D341Med (cell line): ENCODE measurements at places on chromosomes 5 and 9.

DNA sequence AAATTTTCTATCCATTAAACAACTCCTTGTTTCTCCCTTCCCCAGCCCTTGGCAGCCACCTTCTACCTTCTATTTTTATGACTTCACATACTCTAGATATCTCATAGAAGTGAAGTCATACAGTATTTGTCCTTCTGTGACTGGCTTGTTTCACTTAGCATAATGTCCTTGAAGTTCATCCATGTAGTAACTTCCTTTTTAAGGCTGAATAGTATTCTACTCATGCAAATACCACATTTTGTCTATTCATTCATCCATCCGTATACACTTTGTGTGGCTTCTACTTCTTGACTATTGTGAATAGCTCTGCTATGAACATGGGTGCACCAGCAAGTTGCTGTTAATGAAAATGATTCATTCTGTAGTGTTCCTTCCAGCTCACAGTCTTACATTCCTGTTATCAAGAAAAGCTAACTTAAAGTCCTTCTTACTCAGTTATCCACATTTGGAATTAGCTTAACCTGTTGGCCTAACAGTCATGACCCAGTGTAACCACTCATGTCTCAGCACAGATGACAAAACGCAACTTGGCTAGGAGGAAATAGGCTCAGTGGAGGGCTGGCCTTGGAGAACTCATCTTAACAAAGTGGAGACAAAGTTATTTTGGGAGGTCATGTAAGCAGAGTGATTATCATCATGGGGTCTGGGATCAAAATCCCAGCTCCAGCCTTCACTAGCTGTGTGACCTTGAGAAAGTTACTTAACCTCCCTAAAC lies 129.7 kb upstream of the MAP3K1 start:
- DNase-seq, result no peak

DNA sequence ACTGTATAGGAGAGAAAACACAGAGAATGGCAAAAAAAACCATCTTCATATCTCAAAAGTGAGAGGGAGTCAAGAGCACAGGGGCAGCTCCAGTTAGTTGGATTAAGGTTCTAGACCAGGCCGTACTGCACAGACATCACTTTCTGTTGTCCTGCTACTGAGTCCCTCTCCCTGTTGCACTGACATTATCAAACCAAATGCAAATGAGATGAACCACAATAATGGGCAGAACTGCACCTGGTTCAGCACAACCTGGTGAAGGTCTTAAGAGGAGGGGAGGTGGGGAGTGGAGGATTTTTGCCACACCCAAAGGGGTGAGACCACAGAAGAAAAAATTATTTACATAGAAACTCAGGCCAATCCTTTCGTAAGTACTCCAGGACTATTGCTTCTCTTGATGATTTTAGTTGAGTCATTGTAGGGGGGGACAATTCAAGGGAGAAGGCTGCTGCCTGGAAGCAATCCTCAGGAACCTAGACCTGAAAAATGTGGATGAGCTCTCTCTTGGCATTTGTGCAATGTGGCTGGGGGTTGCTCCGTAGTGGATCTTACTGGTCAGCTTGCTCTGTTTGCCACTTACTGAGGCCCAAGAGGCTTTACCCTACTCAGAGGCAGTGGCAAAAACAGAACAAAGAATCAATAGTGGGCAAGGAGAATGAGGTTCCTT lies 94.5 kb upstream of the PPP1R2B start:
- DNase-seq, result no peak

DNA sequence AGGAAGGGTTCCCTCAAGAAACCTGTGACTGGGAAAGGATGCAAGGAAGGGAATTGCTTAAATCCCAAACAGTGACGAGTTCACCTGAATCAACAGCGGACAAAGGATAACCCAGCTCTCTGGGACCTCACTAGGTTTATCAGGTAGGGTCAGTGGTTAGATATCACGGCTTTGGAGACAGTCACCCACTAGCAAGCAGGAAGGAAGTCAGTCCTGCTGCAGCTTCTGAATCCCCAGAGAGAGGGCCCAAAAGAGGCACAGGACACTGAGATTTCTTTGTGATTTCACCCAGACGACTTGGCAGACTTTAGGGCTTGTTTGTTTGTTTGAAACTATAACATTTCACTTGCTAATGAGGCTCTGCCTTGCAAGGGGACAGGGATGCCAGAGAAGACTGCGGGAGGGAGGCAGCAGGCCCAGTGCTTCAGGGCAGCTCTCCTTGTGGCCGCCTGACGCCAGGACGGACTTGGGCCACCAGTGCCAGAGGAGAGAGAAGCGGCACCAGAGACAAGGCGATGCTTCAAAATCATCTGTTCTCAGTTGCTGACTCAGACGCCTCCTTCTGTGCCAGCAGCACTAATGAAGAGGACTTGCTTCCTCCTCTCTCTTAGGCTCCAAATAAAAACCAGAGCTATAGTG lies 275.6 kb upstream of the SLC30A5 start:
- no peak for DNase-seq

GRCh38 chr5:17019324-17019723 lies 83.2 kb upstream of the MYO10 start:
- DNase-seq, result no peak

DNA sequence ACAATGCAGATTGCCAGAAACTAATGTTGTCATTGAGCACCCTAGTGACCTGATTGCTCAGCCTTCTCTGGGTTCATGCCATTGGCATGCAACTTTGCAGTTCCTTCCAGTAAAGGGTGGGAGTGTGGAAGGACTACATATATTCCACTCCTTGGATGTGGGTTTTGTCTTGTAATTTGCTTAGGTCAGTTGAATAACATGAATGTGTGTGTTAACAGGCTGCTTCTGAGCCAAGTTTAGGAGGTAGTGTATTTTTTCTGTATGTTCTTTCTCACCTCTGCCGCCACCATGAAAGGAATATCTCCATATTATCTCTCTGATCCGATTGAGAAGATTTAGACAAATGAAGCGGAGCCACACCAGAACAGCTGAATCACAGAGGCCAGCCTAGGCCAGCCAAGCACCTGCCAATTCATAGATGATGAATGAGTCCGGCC lies 1929.6 kb upstream of the CDH6 start:
- no peak for DNase-seq

- DNase-seq, result no peak
Measured at GRCh38 chr9:81632599-81632998, 56.7 kb downstream of the TLE1 start.

- DNase-seq, result no peak
Measured at GRCh38 chr5:159566832-159567231, 236.5 kb upstream of the IL12B start.

DNA sequence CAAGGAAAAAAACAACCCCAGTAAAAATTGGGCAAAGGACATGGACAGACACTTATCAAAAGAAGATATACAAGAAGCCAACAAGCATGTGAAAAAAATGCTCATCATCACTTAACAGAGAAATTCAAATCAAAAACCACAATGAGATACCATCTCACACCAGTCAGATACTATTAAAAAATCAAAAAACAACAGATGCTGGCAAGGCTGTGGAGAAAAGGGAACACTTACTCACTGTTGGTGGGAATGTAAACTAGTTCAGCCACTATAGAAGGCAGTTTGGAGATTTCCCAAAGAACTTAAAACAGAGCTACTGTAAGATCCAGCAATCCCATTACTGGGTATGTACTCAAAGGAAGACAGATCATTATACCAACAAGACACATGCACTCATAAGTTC lies 157.4 kb downstream of the EDIL3 start:
- no peak for DNase-seq

DNA sequence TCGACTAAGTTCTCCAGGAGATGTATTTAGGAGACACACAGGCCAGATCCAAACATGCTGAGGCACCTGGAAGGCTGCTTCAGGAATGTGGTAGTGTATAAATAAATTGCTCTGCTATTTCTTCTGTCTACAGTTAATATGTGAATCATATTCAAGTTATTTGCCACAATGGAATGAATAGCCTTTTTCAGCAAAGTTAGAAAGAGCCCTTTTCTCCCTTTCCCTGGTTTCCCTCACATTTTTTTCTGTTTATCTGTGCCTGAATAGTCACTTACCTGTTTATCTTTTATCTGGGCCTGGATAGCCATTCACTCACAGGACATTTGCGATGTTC lies 44.1 kb upstream of the CLINT1 start:
- no peak for DNase-seq

- DNase-seq, result no peak
Measured at GRCh38 chr9:129080298-129080600, 662 bp upstream of the DOLPP1 start.

- DNase-seq, result no peak
Measured at GRCh38 chr5:174291162-174291561, 245.7 kb downstream of the NSG2 start.

DNA sequence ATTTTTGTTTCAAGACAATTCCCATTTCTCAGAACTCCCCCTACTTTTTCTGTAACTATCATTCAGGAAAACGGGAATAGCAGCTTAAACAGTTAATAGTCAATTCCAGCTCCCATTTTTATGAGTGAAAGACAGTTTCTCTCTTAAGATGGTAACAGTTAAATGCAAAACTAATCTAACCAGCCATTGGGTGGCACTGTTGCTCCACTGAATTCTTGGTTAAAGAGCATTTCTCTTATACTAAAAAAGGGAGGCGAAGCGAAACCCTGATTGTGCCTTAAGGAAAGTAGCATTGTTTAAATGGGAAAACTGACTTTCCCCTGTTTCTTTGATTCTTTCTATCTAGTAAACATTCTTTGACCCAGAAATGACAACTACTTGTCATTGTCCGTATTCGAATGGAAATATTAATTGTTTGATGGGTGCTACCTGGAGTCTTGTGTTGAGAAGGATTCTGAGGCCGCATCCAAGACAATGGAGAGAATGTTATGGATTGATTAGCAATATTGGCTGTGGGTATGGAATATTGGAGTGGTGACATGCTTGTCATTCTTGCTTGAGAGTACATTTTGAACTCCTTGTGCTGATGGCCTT lies 507.8 kb downstream of the MAT2B start:
- peak; percentile 34 for DNase-seq

- no peak for DNase-seq
Measured at GRCh38 chr5:158304607-158305006, 445.7 kb upstream of the CLINT1 start.

GRCh38 chr9:114021578-114021977 lies 56.5 kb downstream of the AMBP start:
- DNase-seq, result no peak

- DNase-seq, result peak; percentile 21
Measured at GRCh38 chr5:138874771-138875551, at the start of gene LRRTM2. Gene LRRTM2, minus strand, starts transcription at chr5:138875335. Its CDS starts 424 bp downstream, at chr5:138874911.

- DNase-seq, result no peak
Measured at GRCh38 chr5:29882036-29882435, 1311.5 kb upstream of the CDH6 start.

GRCh38 chr5:39475159-39475571 lies 50.4 kb upstream of the DAB2 start:
- DNase-seq, result no peak

- DNase-seq, result no peak
Measured at GRCh38 chr5:123527190-123527589, 15.2 kb downstream of the CSNK1G3 start.

DNA sequence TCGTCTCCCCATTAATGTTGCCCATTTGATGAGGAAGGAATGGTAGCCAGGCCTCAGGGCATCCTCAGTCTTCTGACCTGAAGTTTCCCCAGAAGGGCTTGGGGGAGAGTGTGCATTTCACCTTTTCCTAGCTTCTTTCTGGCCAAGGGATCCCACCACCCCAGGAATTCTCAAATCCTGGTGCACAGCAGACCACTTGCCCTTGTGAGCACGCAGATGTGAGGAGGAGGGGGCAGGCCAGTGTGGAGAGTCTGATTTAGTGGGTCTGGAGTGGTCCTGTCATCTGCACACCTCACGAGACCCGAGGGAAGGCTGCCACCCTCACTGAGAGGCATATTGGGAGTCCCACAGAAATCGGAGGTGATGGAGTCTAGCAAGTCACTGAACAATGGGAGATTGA lies 64.3 kb downstream of the CXXC5 start:
- DNase-seq, result no peak

- DNase-seq, result no peak
Measured at GRCh38 chr5:6408260-6408596, 29.9 kb upstream of the MED10 start.

DNA sequence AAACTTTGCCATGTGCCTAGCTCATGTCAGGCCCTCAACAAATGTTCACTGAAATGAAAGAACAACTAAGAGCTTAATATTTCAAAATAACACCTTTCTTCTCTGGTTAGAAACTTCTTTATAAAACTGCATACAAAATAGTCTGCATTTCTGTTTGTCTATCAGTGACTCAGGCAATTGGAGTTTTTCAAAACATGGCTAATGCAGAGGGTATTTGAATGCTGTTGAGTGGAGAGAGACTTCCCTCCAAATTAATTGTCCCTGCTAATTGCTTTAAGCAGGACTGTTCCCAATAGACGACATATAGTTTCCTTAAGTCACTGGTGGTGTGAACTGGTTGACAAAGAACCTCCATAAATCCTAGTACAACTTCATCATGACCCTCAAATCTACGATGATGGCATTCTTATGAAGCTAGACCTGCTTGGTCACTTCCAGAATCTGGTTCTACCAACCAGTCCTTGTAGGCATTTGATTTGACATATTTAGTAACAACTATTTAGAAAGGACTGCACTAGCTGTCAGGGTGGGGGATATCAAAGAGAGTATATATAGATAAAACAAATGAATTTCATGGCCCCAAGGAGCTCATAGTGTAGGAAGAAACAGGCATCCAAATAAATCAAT lies 84.5 kb downstream of the PRLR start:
- no peak for DNase-seq

DNA sequence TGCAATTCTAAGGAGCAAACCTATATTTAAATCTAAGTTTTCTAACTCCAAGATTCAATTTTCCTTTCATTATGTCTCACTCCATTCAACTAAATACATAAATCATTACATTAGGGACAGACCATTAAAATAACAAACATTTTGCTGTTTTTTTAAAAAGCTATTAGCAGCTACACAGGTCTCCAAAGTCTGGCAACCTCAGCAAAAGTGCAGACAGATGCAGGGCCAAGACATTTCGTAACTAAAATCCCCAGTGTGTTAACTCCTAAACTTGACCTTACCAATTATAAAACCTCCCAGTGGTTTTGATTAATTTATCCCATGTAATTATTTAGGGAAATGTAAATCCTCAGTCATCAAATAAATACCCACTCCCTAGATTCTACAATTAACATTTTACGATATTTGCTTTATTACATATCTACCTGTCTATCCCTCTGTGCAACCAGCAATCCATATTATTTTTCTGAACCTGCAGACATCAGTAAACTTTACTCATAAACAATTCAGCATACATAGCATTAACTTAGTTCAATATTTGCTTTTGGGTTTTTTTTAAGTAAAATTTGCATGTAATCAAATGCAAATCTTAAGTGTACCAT lies 64.7 kb downstream of the RGS7BP start:
- no peak for DNase-seq

DNA sequence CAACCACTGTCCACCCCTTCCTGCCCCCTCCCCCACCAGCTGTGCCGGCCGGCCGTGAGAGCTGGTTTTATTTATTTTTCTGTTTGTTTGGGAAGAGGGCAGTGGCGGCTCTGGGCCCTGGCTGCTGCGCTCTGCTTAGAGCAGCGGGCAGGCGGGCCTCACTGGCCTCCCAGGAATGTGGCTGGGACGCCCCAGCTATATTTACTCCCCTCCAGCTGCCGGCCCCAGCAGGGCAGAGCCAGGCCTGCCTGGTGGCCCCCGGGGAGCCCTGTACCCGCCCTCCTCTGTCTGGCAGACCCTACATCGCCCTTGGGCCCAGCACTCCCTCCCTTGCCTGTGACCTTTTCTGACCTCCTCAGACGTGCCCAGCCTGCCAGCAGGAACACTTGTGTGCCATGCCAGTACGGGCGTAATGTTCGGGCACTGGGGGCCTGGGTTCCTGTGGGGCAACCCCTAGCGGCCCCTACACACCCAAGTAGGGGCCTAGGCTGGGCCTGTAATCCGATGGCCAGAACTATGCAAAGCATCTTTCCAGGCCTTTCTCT lies 7.7 kb downstream of the CXXC5 start:
- DNase-seq, result no peak
